Activated T-cell treated with anti-CD3 and anti-CD28 coated beads, Interleukin-2, amount 50 U/mL, for 4 hours (primary cell): ENCODE measurements at places on chromosomes 12 and 14.

GRCh38 chr14:105154476-105154871 lies 14.1 kb downstream of the JAG2 start:
- no peak for DNase-seq

DNA sequence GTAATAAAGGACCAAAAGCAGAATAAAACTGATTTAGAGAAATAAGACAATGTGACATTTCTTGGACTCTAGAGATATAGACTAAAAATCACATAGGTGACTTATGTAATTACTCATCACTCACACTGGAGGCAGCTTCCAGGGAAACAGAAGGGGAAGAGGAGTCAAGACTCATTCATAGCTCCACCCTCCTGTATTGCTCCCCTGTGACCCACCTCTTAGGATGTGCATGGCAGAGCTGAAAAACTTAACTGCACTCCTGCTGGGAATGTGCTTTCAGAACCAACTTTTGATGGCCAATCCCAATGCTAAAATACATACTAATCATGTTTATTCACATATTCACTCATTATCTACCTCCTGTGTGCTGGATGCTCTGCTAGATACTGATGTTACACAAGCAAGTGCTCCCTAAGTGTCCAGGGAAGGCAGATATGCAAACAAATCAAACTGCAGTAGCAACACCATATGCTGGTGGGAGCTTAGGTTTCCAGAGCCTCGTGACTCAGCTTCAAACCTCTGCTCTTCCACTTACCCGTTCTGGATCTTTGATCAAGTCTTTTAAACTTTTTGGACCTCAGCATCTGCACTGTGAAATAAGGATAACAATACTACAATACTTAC lies 316.1 kb downstream of the GALC start:
- no peak for DNase-seq

GRCh38 chr12:116142936-116143898 lies 134.3 kb downstream of the MED13L start:
- no peak for DNase-seq

- DNase-seq, result no peak
Observed at GRCh38 chr12:46264057-46264456, 4.8 kb downstream of the SLC38A1 start.

DNA sequence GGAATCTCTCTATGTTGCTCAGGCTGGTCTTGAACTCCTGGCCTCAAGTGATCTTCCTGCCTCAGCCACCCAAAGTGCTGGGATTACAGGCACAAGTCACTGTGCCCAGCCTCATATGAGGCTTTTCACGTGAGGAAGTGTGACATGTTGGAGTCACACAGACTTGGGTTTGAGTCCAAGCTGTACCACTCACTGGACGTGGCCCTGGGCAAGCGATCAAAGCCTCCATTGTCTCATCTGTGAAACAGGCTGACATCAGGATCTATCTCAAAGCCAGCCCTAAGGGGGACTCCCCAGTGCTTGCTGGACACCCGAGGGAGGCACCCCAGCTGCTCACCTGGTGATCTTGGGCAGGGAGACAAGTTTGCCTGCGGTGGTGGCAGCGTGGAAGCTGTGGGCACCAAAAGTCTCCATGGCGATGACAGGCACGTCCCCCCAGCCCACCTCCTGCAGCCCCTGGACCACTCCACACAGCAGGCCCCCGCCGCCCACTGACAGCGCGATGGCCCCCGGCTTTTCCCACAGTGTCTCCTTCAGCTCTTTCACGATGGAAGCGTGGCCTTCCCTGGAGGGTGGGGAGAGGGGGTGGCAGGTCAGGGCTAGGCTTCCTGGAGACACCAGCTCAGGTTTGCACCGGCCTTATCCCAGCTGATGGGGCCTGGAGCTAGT lies 6.7 kb downstream of the SDS start:
- DNase-seq, result no peak

GRCh38 chr14:65044596-65044959 lies 57.7 kb downstream of the MAX start:
- no peak for DNase-seq
